Upper lobe of right lung (tissue), 1 donor: ENCODE measurements at places on chromosomes 16 and 17. TPM values are rescaled to one million over a fixed set of nuclear protein-coding genes. Genes with fewer than 3 reads are reported as not detected.

DNA sequence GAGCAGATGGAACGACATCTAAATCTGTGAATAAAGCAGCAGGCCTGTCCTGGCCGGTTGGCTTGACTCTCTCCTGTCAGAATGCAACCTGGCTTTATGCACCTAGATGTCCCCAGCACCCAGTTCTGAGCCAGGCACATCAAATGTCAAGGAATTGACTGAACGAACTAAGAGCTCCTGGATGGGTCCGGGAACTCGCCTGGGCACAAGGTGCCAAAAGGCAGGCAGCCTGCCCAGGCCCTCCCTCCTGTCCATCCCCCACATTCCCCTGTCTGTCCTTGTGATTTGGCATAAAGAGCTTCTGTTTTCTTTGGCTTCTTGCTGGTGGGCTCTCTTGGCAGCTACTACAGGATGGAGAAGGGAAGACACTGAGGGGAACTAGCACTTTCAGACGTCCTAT, 4.1 kb upstream of the RSAD1 start:
- H3K27me3 ChIP-seq = no peaks in the 10 kb centered on the region
- no peak overlapping the region for H3K27ac ChIP-seq
- H3K4me1 ChIP-seq = peaks cover 7% of the 10 kb centered on the region
- peaks cover 5% of the 10 kb centered on the region for H3K36me3 ChIP-seq
- no peak for DNase-seq

DNA sequence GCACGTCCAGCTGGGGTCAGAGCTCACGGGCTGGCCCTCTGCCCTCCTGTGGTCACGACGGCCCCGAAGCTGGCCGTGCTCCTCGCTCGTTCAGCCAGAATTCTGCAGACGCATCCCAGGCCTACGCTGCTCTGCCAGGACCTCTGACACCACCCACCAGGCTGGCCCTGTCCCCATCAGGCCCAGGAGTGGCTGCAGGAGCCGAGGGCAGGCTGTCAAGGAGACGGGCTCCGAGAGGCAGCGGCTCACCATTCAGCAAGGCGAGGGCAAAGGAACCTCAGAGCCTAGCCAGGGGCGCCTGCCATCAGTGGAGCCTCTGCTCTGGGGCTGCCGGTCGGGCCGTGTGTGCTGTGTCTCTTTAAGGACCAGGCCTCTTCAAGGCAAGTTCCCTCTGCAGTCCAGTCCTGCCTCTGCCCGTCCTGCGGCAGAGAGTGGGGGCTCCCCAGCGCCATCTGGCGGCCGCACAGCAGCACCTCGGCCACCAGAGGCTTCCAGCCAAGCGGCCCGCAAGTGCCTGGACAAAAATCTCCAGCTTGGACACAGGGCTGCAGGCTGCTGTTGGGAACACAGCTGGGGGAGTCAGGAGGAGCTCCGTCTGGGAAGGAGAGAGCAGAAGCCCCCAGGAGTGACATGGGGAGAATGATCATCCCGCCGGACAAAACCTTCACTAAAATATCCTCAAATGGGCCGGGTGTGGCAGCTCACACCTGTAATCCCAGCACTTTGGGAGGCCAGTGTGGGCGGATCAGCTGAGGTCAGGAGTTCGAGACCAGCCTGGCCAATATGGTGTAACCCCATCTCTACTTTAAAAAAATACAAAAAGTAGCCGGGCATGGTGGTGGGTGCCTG, 7.4 kb upstream of the ABR start:
- peak overlapping the region; percentile 40 for H3K4me3 ChIP-seq
- peaks cover 46% of the 10 kb centered on the region for H3K4me1 ChIP-seq
- H3K27me3 ChIP-seq = no peaks in the 10 kb centered on the region
- H3K36me3 ChIP-seq = no peaks in the 10 kb centered on the region

Gene FLYWCH1
- 41.3 TPM for total RNA-seq

DNA sequence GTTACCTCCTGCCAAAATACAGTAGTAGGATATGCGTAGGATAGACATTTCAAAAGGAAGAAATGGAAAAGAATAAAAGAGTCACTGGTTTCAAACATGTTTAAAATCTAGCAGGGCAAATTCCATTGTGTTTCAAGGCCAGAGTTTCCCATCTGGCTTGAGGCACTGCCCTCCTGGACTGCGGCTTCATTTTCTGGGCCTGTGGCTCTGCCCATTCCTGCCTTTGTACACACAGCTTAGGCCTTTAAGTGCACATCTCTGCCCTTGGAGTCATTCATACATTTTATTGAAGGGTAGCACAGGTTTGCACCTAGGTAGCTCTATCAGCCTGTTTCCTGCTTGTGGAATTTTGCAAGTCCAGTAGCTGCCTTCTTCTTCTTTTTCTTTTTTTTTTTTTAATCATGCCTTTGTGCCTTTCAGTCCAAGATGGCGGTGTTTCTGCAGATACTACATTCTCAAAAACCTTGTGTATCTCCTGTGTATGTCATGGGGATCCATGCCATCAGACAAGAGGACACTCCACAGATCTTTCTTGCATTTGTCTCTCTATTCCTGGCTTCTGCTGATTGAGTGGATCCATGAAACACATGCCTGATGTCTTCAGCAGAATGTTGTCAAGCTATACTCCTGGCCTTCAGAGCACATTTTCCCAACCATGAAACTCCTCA, 282.9 kb downstream of the BCAS3 start:
- H3K4me1 ChIP-seq = no peaks in the 10 kb centered on the region
- no peak overlapping the region for H3K4me3 ChIP-seq
- no peak overlapping the region for H3K27ac ChIP-seq
- H3K36me3 ChIP-seq = no peaks in the 10 kb centered on the region

- no peaks in the 10 kb centered on the region for H3K27me3 ChIP-seq
- H3K27ac ChIP-seq = no peak overlapping the region
- peaks cover 25% of the 10 kb centered on the region for H3K4me1 ChIP-seq
- no peaks in the 10 kb centered on the region for H3K36me3 ChIP-seq
- DNase-seq = no peak
These were observed 996 bp downstream of the SLC25A10 start for GRCh38 chr17:81713004-81713555.

Gene SOX8
- 0.81 TPM for total RNA-seq

DNA sequence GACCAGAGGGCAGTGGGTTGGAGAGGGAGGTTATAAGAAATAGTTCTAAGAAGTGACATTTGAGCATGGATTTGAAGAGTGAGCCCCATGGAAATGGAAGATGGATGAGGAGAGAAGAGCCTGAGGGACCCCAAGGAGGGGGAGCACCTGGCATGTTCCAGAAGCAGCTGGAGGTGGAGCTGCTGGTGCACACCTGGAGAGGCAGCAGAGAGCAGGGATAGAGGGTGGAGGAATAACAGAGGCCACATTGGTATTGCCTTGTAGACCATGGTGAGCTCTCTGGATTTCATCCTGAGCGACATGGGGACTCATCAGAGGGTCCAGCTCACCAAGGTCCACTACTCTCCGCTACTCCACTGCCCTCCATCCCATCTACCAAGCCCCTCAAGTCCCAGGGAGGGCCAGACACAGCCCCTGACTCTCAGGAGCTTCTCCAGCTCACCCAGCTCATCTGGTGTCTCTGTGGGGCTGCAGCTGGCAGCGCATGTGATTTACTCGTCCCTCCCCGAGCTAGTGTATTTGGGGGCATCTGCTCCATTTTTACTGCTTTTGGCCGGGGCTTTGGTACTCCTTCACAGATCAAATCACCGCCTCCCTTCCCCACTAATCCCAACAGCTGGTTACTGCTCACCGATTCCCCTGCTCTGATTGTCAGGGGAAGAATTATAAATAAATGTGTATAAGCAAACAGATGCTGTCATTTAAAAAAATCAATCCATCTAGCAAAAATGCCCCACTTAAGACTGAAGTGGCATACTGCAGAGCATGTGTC, 22.1 kb upstream of the KDM8 start:
- H3K4me3 ChIP-seq = no peak overlapping the region
- peaks cover 3% of the 10 kb centered on the region for H3K27me3 ChIP-seq
- no peaks in the 10 kb centered on the region for H3K4me1 ChIP-seq
- DNase-seq = no peak
